ENCODE measurements at places on chromosomes 5 and 9.
A peak's percentile ranks its signal among the peaks of the same experiment; 100 is the strongest.

- DNase-seq = peak; percentile 65
These were observed 9.9 kb downstream of the C9orf40 start for GRCh38 chr9:74942801-74943200.

GRCh38 chr5:176943816-176944215, 44.7 kb upstream of the HK3 start:
- no peak for DNase-seq

DNA sequence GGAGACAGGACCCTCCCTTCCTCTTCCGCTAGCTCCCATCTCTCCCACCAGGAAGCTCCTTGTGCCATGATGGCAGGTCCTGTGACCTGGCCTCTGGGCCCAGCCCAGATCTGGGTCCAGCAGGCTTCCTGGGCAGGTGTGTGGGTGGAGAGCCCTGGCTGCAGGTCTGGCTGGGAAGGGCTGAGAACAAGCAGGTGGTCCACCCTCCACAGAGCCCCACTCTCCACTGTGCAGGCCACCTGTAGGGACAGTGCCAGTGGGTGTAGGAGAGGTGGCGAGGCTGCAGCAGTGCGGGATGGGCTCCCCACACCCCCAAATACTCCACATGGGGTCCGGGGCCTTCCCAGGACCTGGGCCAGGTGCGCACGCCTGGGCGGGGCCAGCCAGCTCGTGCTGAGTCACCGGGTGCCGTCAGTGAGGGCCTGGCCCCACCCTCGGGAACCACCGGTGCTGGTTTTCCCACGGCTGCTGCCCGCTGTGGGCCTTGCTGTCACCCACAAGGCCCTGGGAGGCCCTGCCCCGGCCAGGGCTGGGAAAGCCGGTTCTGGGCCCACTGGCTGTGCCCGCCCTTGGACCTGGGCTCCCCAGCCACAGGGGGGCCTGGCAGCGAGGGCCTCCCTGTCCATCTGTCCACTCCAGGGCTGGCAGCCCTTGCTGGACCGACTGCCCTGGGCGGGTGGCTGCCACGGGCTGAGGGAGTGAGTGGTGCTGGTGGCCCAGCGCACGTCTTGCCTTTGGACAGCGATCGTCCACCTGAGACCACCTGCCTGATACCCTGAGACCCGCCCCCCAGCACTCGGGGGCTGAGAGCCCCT, 9.3 kb upstream of the NRARP start:
- peak; percentile 69 for DNase-seq

DNA sequence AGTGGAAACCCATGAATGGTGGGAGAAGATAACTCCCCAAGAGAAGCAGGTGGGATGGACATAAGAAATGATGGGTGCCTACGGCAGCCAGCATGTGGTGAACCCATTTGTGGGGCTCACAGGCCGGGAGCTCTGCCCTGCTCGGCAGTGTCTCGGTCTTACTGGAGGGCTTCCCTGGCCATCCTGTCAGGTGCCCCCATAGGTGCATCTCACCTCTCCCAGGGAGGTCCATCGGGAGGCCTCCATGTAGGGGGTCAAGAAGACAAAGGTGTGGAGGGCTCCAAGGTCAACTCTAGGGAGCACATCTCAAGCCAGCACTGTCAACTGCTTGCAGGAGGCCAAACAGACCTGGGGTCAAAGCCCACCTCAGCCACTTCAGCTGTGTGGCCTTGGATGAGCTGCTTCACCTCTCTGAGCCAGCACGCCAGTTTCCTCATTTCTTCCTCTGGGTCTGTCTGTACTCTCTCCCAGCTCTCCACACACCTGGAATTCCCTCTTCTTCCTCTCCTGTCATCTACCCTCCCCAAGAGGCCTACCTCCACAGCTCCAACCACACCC, 10.5 kb upstream of the ADGRD2 start:
- DNase-seq = no peak

DNA sequence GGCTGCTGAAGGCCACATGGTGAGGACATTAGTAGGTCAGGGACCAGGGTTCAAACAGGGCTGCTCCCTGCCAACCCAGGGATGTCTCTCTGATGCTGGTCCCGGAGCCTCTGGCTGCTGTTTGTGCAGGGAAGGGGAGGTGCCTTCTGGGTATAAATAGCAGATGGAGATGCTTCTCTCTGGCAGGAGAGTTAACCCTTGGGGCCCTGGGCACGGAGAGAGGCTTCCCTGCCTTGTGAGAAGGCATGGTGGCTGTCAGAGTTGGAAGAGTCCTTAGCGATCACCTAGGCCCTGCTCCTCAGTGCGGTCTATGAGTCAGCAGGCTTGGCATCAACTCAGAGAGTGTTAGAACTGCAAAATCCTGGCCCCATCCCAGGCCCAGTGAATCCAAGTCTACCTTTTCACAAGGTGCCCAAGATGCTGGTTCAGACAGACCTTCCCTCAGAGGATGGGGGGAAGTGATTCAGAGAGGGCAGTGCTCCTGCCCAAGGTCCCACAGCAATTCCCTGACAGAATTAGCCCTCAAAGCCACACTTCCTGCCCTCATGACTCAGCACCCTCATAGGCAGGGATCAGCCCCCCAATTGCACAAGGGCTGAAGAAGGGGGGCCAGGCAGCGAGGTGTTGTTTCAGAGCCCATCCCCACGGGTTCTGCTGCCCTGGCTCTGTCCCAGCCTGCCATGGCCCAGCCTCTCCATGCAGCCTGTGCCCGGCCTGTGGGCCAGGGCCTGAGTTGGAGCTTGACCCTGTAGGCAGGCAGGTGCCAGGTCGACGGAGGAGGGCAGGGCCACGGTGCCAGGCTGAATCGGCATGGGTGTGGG, 25.6 kb downstream of the CAMK2A start:
- DNase-seq = no peak

DNA sequence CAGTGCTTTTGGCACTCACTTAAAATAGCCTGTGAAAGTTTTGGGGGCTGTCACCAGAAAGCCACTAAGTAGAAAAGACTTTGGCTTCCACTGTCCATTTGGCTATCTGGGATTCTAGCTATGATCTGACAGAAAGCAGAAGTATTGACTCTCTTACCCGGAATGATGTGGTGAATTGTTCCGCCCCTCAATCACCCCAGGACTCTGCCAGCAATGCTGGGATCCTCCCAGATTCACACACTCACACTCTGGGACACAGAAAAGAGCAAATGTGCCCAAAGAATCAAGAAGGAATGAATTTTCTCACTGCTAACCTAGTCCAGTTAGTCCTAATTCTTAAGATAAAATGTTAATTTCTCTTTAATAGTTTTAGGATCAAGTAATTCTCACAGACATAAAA, 576.9 kb downstream of the BNC2 start:
- no peak for DNase-seq

DNA sequence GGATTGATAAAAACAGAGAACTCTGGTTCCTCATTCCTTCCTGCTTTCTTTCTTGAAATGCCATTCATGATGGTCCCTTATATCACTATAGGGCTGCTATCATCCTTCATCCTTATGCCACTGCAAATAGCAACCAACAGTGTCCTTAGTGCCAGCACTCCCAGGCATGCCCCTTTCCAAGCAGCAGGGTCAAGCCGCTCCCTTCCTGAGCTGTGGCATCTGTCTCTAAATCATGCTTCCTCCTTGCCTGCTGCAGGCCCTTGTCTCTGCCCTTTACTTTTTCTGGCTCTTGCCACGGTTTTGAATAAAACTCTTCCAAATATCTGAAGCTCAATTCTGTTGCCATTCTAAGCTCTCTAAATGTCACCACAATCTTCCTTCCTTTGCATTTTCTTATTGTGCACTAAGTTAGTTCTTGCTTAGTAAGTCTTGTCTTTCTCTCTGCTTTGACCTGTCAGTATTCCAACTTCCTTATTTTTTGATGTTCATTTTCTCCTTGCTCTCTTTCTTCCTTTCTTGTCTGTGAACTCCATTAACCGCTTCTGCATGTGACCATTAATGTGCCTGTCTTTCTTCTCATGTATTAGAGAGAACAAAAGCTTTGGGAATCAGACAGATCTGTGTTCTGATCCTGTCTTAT, 19.9 kb downstream of the TLR4 start:
- DNase-seq = no peak

DNA sequence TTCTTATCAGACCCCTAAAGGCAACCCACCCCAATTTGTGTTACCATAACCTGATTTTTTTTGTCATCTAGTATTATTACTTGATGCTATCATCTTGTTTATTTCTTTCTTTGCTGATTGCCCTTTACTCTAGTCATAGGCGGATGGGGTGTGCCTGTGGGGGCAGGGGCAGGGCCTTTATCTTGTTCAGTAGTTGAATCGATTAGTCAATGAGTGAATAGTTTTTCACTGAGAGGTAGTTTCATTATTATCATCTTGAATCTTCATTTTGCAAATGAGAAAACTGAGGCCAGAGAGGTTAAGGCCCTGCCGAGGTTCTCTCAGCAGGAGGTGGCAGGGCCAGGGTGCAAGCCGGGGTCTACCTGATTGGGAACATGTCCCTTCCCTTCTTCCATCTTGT, 9.4 kb upstream of the GM2A start:
- DNase-seq = no peak

DNA sequence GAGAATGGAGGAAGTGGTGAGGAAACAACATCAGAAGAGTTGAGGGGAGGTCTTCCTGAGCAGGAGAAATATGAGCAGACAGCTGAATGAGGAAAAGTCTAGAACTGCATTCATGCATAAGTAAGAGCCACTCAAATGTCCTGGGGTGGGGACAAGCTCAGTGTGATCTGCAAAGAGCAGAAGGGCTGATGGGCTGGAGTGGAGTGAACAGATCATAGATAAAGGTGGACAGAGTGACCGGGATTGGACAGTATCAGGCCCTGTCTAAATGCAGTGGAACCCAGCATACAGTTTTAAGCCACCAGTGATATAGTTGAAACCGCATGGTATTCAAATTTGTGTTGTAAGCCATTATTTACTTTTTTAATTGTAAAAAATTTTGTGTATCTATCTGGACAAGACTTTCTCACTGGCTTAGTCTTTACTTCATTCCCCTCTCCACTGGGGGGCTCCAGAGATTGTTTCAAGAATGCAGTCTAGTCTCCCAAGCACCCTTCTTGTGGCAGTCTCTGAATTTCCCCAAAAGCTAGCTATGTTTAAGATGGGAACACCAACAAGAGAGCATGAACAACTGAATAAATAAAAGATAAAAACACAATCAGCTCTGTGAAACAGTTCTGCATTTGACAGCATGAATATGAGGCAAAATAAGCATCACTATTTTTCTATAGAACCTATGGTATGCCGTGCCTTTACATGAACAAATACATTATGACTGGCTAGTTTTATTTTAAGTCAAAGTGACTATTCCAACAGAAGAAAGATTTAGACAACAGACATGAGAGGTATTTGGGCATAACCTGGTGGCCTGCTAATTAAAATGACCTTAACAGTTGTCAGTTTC, 10.7 kb upstream of the STK32A start:
- no peak for DNase-seq
